Neuronal stem cell (in vitro differentiated cells): ENCODE measurements at places on chromosomes 1 and 21.

DNA sequence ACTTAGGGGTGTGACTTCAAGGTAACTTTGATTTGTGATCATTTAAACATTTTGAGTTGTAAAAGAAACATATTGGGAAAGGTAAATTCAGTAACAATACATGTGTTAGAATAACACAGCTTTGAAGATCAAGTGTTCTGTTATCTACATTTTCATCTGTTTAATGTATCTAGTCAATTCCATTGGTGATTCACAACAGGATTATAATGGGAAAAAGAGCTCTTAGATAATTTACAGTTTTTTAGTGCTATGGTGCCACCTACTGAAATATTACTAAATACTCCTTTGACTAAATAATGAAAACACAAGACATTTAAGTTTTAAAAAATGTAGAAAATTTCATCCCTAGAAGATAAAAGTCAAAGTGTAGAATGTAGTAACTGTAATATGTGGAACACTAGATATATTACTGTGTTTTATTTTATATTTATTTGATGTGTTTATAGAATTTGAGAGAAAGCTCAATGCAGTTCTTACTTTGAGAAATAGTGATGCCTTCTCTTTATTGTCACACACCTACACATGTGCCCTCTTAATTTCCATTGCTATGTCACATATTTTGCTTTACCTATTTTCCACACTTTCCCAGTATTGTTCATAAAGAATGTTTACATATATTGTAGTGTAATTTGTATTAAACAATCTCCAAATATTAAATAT is 47.4 kb downstream of the PTPRC start:
- peak; percentile 9 for DNase-seq

- DNase-seq = no peak
These were observed 6.6 kb upstream of the PTCH2 start for GRCh38 chr1:44849575-44850132.

DNA sequence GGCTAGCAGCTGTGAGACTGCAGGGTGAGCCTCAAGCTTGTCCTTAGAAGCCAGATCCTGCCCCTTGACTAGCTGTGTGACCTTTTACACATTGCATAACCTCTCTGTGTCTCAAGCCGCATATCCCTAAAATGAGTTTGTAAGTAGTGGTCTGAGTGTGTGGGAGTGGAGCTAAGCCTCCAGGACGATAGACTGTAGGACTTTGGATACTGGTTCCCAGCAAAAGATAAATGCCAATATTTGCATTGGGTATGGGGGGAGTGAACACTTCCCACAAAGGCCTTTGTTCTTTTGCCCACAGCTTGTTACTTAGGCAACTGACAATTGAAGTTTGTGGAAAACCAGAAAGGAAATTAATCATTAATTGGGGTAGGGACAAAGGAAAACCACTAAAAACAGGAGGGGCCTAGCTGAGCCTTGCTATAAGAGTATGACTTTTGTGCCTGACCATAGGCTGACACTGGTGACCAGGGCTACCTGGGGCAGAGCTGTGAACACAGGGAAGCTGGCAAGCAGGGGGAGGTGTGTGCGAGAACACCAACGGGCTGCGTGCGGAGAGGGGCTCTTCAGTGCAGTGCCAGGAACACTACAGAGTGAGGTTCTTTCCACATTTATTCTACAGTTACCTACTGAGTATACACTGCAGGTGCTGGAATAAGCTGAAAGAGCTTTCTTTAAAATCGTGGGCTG is 102.4 kb upstream of the ETV3 start:
- no peak for DNase-seq

DNA sequence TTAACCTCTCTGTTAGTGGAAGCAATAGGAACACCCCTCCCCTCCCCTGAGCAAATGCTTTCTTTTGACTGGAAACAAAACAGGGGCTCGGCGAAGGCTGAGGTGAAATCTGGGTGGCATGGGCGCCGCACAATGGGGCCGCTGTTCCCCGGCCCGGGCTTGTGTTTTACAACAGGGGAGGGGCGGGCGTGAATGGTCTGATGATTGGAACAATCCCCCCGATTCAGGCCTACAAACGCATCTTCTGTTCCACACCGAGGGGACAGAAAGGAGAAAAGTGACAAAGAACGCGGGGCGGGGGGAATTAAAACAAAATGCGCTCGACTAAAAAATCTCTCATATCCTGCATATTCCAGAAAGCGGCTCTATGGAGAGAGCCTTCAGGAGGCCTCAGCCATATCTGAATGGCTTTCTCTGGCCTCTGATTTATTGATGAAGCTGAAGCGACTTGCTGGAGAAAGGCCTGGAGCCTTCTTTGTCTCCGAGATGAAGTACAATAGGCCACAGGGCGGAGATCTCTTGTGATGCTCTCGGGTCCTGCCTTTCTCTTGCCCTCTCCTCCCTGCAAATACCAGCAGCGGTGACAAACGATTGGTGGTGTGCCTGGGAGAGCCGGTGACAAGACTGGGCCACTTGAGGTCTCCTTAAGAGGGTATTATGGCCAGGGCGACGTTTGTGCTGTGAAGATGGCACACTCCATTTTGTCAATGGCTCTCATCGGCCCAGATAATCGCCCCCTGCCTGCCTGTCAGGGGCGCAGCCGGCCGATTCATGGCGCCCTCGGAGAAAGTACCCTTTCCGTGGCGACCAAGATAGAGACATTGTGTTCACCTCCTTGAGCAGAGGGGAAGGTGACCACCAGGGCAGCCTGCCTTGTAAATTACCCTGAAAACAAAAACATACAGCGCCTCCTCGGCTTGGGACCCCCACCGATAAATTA is 47.1 kb upstream of the OLIG2 start:
- DNase-seq = no peak

- DNase-seq = no peak
These were observed 102.2 kb downstream of the NTMT2 start for GRCh38 chr1:170247751-170248521.

GRCh38 chr1:7669559-7670311 is 101.4 kb upstream of the VAMP3 start:
- DNase-seq = no peak

GRCh38 chr1:151549199-151549598 is 9.1 kb downstream of the TUFT1 start:
- no peak for DNase-seq

GRCh38 chr1:209729436-209729835 is 24.8 kb downstream of the HSD11B1 start:
- DNase-seq = no peak

GRCh38 chr21:40792691-40793456 is 54.1 kb downstream of the DSCAM start:
- no peak for DNase-seq

GRCh38 chr1:27057801-27058625 is 45.4 kb upstream of the TENT5B start:
- DNase-seq = no peak

GRCh38 chr1:60527567-60527966 is 454.0 kb upstream of the C1orf87 start:
- no peak for DNase-seq

DNA sequence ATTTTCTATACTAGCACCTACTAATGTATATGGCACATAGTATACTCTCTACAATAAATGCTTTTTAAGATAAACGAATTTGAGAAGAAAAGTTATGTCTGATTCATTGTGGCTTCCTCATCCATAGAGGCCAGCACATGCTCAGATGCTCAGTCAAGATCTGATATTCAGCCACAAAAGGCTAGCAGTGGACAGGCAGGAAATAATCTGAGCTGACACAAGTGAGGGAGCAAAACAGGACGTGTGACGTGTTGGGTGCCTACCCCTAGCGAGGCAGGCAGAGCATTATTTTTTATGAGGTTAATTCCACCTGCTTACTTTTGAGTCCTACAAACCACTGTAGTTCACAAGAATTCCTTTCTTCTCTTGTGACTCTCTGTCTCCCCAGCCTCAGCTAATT is 550.9 kb downstream of the SMYD3 start:
- DNase-seq = no peak

GRCh38 chr1:85447006-85447943 is 17.7 kb downstream of the DDAH1 start:
- DNase-seq = no peak

GRCh38 chr1:212107481-212107880 is 71.9 kb downstream of the DTL start:
- no peak for DNase-seq

GRCh38 chr1:244841273-244841927 is 5.9 kb downstream of the COX20 start:
- no peak for DNase-seq

- no peak for DNase-seq
These were observed 13.7 kb downstream of the DHRS3 start for GRCh38 chr1:12604114-12604874.

GRCh38 chr1:913491-914130 is 10.1 kb upstream of the SAMD11 start:
- DNase-seq = no peak

DNA sequence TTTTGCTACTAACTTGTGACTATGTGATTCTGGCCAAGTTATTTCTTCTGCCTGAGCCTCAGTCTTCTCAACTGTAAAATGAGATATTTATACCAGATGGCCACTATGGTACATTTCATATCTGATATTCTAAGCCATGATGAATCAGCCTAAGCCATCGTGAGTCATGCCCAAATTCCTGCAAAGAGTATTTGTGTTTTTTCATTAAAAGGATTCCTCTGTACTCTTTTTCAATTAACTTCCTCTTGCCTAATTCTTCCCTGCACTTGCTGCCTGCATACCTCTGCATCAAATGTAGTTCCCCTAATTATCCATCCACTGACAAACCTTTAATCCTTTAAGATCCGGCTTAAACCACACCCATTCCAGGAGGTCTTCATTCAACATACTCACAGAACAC is 575.1 kb upstream of the BEND5 start:
- DNase-seq = no peak

DNA sequence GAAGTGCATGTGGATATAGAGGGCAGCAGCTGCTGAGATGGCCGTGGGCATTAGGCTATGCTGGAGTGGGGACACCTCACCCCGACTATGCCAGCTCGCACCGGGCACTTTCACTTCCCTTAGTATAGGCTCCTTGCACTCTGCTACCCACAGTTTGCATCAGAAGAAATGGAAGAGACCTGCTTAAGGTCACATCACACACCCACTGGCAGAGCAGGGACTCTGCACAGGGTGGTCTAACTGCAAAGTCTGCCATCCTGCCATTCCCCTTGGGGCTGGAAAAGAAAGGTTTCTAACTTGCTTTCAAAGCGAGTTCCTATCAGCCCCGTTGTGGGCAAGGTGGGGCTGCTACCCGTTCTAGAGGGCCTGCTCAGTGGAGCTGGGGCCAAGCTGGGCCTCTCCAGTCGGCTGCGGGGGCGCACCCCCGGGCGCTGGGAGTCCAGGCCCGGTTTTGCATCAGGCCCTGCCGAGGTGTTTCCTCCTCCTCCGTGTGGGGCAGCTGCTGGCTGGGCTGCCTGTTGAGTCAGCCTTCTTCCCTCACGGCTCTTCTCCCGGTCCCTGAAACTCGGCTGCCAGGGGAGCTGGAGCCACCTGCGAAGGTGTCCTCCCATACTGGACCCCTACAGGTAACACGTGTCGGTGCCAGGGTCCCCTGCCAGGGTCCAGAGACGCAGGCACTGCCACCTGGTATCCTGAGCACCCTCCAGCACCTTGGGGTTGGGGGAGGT is at the start of gene SYTL1:
Gene SYTL1, plus strand, starts transcription at position 498 of the 728 bp plus-strand sequence. CDS start 3,313 bp downstream, outside the sequence.
- no peak for DNase-seq

- DNase-seq = no peak
These were observed 212.0 kb downstream of the SLC45A1 start for GRCh38 chr1:8529901-8530300.

GRCh38 chr1:44262816-44263567 is 49.7 kb downstream of the DMAP1 start:
- no peak for DNase-seq

GRCh38 chr1:231719485-231720183 is 93.0 kb downstream of the DISC1 start:
- no peak for DNase-seq

- DNase-seq = no peak
These were observed 49.4 kb downstream of the TENT5C start for GRCh38 chr1:117655220-117655577.

DNA sequence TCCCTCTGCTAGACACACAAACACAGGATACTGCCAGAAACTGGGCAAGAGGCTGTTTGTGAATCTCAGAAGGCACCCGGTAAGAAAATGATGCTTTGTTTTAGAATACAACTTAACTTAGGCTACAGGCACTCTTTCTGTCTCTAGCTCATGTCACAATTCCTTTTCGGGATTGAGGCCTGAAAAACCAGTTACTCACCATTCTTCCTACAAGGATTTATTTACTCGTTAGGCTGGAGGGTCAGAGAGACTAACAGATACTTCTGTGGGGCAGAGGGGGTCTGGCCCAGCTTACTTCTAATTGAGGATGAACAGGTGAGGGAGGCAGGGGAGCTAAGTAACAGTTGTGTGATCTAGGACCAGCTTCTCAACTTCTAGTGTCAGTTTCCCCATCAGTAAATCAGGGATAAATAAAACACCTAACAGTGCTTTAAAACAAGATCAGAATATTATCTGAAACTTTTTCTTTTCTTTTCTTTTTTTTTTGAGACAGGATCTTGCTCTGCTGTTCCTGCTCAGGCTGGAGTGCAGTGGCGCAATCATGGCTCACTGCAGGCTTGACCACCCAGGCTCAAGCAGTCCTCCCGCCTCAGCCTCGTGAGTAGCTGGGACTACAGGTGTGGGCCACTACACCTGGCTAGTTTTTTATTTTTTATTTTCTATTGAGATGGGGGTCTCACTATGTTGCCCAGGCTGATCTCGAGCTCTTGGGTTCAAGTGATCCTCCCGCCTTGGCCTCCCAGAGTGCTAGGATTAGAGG is 31.9 kb downstream of the NFYC start:
- DNase-seq = no peak

DNA sequence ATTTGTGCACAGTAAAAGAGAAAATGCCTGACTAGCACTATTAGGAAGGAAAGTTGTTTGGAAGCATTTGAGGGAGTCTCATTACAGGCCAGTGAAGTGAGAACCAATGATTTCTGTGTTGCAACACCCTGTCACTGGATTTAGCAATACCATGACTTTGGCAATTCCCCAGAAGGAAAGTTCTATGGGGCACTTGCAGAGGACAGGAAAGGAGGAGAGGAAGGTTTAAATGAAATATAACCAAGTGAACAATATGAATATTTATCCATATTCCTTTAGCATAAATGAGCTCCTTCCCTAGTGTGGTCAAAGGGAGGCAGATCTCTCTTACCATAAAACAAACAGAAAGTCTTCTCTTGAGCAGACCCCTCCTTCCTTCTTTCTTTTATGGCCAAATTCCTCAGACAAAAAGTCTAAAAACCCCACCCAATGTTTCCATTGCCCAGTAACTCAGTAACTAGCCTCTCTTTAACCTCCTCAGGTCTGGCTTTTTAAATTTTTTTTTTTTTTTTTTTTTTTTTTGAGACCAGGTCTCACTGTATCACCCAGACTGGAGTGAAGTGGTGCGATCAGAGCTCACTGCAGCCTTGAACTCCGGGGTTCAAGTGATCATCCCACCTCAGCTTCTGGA is 5.5 kb downstream of the TLR5 start:
- no peak for DNase-seq
